ENCODE measurements at places on chromosomes 2 and 18.

GRCh38 chr2:26891-27290 is 19.4 kb downstream of the FAM110C start:
- no peak for DNase-seq

DNA sequence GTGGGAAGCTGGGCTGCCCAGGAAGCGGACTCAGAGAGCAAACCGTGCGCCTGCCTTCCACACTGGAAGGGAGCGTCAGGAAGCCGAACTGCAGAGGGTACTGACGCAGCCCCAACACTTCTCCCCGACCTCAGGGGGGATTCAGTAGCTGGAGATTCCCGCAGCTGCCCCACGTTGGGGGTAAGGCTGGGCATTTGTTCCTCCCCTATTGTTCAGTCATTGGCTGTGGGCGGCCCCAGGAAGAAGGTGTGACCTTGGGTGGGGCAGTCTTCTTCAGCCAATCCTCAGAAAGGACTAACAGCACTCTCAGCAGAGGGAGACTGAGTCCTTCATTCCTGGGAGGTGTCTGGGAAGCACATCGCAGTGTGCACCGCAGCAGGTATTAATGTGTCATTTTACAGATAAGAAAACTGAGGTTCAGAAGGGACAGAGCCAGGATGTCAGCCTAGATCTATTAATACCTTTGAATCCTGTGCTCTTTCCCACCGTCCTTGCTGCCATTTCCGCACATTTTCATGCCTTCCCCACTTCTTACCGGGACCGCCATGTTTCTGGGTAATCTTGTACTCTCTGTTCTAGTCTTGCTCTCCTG is 12.1 kb upstream of the C18orf32 start:
- no peak for DNase-seq

GRCh38 chr2:98796775-98797544 is 66.0 kb upstream of the MGAT4A start:
- DNase-seq, result no peak

DNA sequence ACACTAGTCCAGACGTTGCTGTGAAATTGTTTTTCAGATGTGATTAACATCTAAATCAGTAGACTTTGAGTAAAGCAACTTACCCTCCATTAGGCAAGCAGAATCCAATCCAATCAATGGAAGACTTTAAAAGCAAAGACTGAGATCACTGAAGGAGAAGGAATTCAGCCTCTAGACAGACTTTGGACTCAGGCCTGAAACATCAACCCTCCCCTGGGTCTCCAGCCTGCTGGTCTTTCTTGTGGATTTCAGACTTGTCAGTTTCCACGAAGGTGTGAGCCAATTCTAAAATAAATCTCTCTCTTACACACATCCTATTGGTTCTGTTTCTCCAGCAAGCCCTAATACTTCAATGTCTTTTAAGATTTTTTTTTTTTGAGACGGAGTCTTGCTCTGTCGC is 50.0 kb upstream of the EDAR start:
- no peak for DNase-seq

- DNase-seq, result no peak
Observed at GRCh38 chr18:57426187-57426586, 9.0 kb upstream of the ONECUT2 start.

- no peak for DNase-seq
Observed at GRCh38 chr2:61633250-61633649, 95.1 kb upstream of the XPO1 start.

GRCh38 chr2:187988348-187988747 is 303.3 kb upstream of the GULP1 start:
- no peak for DNase-seq

DNA sequence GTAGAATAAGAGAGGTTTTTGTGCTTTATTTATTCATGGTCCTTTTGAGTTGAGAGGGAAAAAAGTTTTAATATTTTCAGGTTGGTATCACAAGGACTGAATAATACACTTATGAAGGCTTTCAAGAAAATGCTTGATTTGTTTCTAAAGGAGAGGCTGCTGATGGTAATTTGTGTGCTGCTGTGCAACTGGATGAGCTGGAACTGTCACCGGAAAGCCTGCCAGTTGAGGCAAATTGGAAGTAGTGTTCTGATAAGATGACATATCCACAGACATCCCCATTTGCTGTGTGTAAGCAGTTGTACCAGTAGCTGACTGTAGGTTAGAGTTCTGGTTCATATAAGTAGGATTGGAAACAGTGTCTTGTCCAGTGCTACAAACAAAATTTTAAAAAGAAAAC is 21.6 kb upstream of the CACNB4 start:
- DNase-seq, result no peak

DNA sequence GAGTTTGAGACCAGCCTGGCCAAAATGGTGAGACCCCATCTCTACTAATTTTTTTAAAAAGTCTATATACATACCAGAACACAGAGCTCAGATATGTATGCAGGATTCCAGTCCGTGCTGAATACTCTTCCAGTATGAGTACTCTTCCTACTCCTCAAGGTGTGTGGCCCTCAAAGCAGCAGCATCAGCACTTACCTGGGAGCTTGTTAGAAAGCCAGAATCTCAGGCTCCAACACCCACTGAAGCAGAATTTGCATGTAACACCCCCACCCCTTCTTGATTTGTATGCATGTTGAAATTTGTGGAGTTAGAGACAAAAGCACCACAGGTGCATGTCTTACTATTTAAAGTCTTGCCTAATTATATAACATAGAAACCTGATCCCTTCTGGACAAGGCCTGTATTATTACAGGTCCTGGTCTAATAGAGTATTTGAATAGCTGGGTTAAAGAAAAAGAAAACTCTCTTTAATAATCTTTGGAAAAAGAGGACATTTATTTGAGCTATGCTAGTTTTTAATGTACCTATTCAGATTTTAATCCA is 50.3 kb upstream of the NFE2L2 start:
- no peak for DNase-seq

DNA sequence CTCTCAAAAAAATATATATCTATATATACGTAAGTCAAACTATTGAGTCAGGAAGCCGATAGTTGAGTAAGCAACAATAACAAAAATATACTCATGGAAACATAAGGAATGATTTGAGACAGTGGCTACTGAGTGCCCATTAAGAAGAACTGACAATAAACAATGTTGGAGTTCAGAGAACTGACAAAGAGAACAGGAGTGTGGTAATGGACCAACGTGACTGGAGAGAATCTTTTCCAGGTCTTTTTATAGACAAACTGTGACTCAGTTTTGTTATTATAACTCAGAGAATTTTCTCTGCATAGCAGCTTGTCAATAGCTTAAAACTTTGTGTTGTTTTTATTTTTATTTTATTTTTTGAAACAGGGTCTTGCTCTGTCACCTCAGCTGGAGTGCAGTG is 4.6 kb upstream of the GALM start:
- no peak for DNase-seq

DNA sequence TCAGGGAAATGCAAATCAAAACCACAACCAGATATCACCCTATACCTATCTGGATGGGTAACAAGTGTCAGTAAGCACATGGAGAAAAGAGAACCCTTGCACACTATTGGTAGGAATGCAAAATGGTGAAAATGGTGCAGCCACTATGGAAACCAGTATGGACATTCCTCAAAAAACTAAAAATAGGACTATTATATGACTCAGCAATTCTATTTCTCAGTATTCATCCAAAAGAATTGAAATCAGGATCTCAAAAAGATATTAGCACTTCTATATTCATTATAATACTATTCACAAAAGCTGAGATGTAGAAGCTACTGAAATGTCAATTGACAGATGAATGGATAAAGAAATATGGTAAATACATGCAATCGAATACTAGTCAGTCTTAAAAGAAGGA is 491.1 kb upstream of the MYT1L start:
- DNase-seq, result no peak

- no peak for DNase-seq
Observed at GRCh38 chr2:175181877-175182308, 383 bp upstream of the ATP5MC3 start.

DNA sequence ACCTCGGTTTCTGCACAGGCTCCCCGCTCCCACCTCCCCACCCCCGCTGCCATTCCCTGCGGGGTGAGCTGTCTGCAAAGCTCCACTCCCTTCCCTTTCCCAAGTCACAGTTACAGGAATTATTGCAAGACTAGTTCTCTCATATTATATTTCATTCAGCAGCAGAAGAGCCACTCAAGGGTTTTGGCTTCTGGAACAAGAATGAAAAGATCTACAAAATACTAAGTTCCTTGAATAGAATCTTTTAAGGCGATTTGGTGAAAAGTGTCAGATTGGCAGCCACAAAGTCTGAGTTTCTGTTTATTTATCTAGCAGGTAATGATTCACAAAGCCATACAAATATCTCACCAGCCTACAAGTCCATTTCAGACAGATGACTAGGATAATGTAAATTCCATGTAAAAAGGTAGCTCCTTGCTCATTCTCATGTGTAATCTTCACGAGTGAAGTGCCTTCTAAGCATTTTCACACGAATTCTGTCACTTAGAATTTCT is 221.9 kb upstream of the RBBP8 start:
- DNase-seq, result no peak

DNA sequence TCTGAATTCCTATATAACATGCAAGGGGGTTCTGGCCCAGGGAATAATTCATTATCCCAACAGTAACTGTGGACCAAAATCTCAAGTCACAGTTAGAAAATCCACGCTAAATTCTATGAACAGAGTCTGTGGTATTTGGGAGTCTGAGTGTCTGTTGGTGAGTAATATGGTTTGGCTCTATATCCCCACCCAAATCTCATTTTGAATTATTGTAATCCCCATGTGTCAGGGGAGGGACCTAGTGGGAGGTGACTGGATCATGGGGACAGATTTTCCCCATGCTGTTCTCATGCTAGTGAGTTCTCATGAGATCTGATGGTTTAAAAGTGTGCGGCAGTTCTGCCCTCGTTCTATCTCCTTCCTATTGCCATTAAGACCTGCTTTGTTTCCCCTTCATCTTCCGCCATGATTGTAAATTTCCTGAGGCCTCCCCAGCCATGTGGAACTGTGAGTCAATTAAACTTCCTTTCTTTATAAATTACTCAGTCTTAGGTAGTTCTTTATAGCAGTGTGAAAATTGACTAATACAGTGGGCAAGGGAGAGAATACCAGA is 68.3 kb downstream of the NBAS start:
- no peak for DNase-seq

DNA sequence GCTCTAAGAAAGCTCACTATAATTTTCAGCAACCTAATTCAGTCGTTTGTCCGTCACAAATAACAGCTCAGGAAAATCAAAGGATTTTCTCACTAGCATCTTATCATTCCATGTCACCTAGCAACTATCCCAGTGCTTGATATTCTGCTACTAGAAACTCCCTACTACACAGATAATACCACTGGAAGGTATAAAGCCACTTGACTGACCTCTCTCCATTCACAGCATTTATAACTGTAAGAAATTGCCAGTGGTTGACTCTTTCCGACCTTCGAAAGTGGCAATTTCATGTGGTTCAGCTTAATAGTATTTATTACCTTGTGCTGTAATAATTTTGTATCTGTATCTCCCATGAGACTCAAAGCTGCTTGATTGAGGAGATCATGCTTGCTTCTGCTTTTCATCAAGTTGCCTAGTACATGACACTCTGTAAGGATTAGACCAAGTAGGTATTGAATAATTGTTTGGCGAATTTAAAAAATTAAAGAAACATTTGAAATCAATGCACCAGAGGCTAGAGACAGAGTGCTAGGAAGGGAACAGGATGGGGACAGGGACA is 79.6 kb upstream of the TACR1 start:
- no peak for DNase-seq

DNA sequence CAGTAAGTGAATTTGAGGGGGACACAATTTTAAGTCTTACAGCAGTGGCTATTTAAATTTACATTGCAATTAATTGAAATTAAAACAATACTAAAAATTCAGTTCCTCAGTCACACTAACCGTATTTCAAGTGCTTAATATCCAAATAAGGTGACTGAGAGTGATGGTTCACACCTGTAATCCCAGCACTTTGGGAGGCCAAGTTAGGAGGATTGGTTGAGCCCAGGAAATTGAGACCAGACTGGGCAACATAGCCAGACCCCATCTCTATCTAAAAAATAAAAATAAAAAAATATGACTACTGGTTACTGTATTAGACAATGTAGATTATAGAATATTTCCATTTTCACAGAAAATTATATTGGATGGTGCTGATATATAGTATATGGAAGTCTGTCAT is 79.0 kb downstream of the BMPR2 start:
- DNase-seq, result no peak

DNA sequence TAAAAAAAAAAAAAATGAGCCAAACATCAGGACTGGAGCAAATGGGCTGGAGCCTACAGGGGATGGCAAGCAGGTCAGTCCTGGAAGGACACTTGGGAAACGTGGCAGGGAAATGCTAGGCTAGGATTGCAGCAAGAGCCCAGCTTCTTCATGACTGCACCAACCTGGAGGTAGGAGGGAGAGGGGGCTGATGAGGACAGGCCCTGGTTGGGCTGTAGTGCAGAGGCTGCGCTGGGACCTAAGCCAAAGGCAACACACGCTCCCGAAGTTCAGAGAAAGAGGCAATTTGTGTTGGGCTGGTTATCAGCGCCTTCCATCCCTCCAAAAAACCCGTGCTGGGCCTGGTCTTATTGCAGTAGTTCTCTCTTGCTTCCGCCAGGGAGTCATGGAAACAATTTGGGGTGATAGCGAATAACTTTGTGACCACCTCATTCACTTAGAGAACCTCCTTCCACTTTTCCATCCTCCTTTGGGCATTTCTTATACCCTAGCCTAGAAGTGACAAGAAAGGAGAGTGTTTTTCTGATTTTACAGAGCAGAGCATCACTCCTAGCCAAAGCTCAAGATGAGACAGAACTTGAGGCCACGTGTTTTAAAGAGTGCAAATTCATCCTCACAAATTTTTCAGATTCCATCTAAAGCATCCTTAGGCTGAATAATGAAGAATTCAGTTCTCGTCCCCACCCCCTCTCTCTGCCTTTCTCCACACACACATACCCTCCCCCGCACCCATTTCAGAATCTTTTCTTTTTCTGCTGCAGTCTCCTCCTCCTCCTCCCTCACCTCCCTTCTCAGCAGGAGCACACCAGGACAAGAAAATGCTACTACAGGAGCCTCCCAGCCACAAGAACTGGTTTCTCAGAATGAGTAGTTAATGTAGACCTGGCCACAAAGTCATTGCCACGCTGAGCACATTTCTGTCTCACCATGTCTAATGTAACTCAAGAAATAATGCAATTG is 82.5 kb upstream of the STPG4 start:
- DNase-seq, result no peak

GRCh38 chr2:239723486-239724193 is 301.5 kb downstream of the NDUFA10 start:
- no peak for DNase-seq

- peak; percentile 21 for DNase-seq
Observed at GRCh38 chr18:57728941-57729511, 74.1 kb downstream of the ATP8B1 start.

- DNase-seq, result no peak
Observed at GRCh38 chr18:48555465-48555995, 16.7 kb downstream of the CTIF start.

DNA sequence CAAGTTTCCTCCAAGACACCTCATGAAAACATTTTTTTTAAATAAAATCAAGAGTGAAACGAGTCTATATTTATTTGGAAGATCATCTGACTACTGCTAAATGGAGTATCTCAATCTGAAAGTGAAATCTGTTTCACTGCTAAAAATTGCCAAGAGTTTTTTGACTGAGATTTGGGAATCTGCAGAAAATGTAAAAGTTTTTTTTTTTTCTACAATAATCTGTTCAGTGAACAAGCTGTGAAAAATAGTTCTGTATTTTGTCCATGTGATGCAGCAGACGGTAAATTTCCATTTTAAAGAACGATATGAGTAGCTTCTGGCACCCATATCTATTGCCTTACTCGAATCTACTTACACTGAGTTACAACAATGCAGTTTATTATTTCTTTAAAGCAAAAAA is 519.7 kb downstream of the PLCL1 start:
- no peak for DNase-seq

Measured in KBM-7 (cell line).